Fibroblast of the aortic adventitia (primary cell): ENCODE measurements at places on chromosomes 7 and 10. TPM values are rescaled to one million over a fixed set of nuclear protein-coding genes. Genes with fewer than 3 reads are reported as not detected.

DNA sequence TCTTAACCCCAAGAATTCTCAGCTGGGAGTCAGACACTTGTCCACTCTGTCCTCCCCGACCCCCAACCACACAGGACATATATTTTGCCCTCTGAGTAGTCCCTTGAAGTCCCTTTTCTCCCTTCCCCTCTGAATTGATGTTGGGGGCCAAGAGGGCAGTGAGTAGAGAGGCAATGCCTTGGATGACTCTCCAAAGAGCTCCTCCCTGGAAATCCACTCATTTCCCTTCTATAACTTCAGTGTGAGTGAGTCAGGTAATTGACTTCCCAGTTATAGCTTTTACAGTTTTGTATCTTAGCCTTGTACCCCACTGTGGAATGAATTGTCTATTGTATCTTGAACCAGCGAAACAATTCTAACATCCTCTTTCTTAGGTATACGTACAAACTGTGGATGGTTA lies 9.2 kb upstream of the ODAD2 start:
- DNase-seq = no peak

Gene ATP6V0E2
- total RNA-seq = 7.5 and 22.5 TPM in 2 replicates

GRCh38 chr7:139714163-139714901 lies 63.5 kb downstream of the HIPK2 start:
- no peak for DNase-seq

DNA sequence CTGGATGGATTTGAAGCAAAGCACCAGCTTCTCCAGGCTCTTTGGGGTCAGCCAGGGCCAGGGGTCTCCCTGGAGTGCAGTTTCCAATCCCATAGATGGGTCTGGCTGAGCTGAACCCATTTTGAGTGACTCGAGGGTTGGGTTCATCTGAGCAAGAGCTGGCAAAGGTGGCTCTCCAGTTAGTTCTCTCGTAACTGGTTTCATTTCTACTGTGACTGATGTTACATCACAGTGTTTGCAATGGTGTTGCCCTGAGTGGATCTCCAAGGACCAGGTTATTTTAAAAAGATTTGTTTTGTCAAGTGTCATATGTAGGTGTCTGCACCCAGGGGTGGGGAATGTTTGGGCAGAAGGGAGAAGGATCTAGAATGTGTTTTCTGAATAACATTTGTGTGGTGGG lies 14.2 kb downstream of the LEP start:
- no peak for DNase-seq

Gene FEZF1
- not detected in 2 replicates for total RNA-seq

Gene C10orf67
- 0.09 TPM in 1 of 2 replicates, not detected in the other for total RNA-seq

GRCh38 chr7:72335561-72336381 lies 76.4 kb downstream of the CALN1 start:
- DNase-seq = no peak

DNA sequence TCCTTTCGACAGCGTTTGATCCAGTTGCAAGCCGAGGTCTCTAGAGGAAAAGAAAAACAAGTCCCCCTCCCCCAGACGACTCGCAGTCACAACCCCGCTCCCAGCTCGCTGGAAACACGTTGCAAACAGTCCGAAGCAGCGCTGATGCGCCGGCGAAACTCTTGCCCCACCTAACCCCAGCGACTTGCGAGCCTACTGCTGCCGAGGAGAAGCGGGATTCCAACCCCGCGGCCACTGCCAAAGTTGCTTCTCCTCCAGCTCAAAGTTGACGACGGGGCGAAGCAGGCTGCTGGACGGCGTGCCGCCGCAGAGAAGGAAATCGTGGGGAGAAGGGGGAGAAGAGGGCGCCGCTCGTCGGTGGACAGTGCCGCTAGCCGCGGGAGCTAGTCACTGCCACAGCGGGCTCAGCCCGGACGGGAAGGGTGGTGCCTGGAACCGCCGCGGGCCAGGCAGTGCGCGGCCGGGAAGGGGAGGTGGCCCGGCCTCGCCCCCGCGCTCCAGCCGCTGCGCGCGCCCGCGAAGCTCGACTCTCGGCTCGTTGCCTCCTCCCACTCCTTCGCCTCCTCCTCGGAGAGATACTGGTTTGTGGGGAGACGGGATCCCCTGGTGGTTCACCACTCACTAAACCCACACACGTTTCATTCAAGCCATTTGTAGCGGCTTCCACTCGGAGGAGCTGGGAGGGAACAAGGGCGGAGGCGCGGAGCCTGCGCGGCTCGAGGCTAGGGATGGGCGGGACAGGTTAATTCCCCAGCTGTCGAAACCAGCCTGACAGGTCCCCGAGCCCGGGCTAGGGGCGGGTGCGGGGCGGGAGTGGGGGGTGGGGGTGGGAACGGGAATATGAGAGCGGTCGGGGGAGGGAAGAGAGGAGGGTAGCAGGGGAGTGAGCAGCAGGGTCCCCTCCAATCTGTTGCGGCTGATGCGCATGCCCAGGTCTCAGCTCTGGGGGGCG lies at the start of gene GPR37:
Gene GPR37, minus strand, starts transcription at position 392 of the 952 bp plus-strand sequence. CDS start 816 bp downstream, outside the sequence.
- peak; percentile 51 for DNase-seq

GRCh38 chr7:122482212-122482611 lies 177.7 kb upstream of the FEZF1 start:
- DNase-seq = no peak

DNA sequence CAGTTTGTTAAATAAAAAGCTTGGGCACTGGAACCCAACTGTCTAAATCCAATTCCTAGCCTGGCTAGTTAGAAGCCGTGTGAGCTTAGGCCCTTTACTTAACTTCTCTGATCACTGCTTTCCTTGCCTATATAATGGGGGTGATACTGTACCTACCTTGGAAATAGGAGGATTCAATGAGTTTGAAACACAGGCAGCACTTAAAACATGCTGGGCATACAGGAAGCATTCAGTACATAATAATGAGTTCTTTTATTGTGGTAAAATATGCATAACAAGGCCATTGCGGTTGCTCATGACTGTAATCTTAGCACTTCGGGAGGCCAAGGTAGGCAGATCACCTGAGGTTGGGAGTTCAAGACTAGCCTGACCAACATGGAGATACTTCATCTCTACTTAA lies 47.4 kb upstream of the SEPHS1 start:
- DNase-seq = no peak

- DNase-seq = no peak
These were observed 124.7 kb upstream of the C1QL3 start for GRCh38 chr10:16646181-16647059.

- DNase-seq = peak; percentile 20
These were observed 16.2 kb downstream of the CNNM1 start for GRCh38 chr10:99345350-99345749.

DNA sequence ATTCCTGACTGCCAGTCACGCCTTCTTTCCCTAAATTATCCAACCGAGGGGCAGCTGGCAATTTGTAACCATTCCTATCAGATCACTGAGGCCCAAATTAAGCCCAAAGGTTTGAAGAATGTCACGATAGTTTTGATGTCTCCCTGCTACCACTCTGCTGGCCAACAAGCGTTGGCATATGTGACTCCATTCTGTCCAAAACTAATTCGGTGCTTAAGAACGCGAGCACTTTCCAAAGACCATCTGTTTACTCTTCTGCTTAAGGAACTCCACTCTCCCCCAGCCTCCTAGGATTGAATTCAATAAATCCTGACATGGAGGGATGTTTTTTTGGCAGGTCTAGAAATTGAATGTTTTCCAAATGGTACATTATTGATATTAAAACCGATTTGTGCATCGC lies 131.5 kb upstream of the CTBP2 start:
- DNase-seq = no peak

DNA sequence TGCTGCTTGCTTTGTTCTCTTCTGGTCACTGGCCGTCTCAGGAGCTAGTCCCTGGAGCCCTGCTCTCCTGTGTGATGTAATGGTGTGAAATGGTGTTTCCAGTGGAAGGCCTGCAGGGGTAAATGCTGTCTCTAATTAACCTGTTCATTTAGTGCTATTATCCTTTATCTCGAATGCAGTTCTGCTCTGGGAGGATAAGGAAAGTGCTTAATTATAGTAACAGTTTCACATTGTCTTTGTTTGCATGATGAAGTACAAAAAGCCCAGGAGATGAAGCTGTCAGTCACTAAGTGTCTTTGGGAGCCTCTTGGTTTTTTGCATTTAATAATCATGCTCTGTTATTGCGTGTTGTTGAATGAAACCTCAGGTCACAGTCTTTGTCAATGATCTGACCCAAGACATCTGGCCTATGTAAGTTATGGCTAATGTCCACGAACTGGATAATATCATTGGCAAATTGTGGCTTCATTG lies 755.3 kb upstream of the GALNT17 start:
- DNase-seq = no peak

DNA sequence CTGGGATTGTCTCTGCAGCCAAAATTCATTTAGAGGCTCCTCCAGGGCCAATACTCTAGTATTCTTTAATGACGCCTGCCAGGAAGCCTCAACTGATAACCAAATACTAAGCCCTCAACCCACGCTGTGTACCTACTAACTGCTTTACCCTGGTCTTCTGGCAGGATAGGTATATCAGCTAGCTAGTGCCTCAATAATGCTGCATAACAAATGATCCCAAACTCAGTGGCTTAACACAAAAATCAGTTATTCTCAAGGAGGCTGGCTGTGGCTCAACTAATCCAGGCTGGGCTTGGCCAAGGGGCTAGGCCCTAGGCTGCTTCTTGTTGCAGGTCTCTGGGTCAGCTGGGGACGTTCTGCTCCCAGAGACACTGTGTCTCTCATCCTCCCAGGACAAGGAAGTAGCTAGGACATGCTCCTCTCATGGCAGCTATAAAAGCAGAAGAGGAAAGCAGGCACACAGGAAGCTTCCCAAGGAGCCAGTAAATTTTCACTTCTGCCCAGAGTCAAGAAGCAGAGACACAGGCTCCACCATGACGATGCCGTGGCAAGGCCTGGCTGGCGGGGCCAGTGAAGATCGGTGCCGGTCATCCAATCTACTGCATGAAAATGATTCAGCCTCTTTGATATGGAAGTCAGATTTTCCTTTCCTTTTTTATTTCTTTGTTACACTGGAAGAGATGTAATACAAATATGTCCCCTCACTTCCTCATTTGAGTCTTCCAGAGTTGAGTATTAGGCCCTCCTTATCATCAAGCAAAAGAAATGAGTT lies 28.6 kb upstream of the COL13A1 start:
- DNase-seq = no peak

GRCh38 chr7:25073451-25073850 lies 51.6 kb downstream of the CYCS start:
- peak; percentile 73 for DNase-seq

DNA sequence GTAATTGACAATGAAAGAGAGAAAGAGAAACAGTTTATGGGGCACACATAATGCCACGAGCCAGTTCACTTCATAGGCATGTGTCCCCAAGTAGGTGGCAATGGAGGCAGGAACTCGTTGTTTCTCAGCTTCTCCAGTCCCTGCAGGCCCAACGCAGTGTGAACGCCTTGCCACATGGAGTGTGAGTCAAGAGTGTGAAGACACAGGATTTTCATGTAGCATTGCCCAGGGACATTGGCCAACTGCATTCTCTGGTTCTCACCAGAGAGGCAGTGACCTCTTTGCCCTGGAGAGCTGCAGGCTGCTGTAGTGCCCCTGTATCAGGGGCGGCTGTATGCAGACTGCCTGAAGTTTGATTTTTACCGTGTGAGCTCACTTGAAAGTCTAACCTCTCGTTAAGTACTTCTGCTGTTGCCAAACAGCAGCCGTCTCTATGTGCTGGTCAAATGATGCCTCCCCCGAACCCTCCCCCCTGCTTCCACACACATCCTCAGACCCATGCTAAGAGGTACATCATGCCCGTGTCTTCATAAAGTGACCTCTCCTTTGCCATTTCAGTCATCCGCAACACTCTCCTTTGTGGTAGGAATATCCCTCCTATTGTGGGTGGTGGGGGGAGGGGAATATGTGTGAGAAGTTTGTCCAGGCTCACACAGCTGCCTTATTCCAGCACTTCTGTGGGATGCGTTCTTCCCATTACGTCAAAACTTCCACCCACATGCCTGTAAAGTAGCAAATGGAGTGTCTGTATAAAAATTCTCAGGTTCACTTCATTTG lies 12.7 kb downstream of the LRRC18 start:
- no peak for DNase-seq

- no peak for DNase-seq
These were observed 165.3 kb downstream of the PAXIP1 start for GRCh38 chr7:154837622-154838021.

- no peak for DNase-seq
These were observed 19.7 kb downstream of the ZNF783 start for GRCh38 chr7:149281508-149282330.

DNA sequence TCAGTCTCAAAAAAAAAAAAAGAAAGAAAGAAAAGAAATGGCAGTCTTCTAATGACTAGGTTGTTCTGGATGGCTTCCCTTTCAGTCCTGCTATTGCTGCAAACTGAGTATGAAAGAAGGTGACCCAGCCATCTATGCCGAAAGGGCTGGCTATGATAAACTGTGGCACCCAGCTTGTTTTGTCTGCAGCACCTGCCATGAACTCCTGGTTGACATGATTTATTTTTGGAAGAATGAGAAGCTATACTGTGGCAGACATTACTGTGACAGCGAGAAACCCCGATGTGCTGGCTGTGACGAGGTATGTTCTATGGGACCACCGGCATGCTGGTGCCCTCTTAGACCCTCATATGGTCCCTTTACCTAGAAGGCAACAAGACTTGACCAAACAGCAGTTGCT lies 41.3 kb downstream of the TES start:
- no peak for DNase-seq

- DNase-seq = peak; percentile 63
These were observed 10.7 kb upstream of the POT1 start for GRCh38 chr7:124940306-124940705.

Gene IFIT1B
- total RNA-seq = not detected in 2 replicates

- DNase-seq = no peak
These were observed 209.5 kb downstream of the JCAD start for GRCh38 chr10:29849886-29850285.

Gene COL17A1
- 2.0 and 2.3 TPM in 2 replicates for total RNA-seq

DNA sequence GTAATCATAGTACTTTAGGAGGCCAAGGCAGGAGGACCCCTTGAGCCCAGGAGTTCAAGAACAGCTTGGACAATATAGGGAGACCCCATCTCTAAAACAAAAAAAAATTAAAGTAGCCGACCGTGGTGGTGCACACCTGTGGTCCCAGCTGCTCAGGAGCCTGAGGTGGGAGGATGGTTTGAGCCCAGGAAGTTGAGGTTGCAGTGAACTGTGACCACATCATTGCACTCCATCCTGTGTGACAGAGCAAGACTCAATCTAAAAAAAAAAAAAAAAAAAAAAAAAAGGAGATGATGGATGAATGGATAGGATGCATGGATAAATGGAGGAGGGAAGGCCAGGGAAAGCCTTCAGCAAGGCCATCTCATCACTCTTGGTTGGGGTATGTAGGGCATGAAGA lies 33.4 kb upstream of the BMPR1A start:
- no peak for DNase-seq

- DNase-seq = no peak
These were observed 115.3 kb downstream of the SGMS1 start for GRCh38 chr10:50508315-50509051.

- DNase-seq = no peak
These were observed 39.9 kb upstream of the SPDYE3 start for GRCh38 chr7:100267648-100268047.

Gene BAIAP2L1
- total RNA-seq = 1.1 and 2.8 TPM in 2 replicates

GRCh38 chr7:7861211-7861633 lies 107.4 kb upstream of the GLCCI1 start:
- peak; percentile 60 for DNase-seq

GRCh38 chr7:51233374-51233773 lies 83.2 kb downstream of the COBL start:
- DNase-seq = no peak

Gene ELFN1
- total RNA-seq = 1.6 and 3.8 TPM in 2 replicates

GRCh38 chr7:158431941-158432347 lies 155.7 kb downstream of the PTPRN2 start:
- peak; percentile 10 for DNase-seq
